ENCODE measurements at places on chromosomes 12 and 14.
A peak's percentile ranks its signal among the peaks of the same experiment; 100 is the strongest.

DNA sequence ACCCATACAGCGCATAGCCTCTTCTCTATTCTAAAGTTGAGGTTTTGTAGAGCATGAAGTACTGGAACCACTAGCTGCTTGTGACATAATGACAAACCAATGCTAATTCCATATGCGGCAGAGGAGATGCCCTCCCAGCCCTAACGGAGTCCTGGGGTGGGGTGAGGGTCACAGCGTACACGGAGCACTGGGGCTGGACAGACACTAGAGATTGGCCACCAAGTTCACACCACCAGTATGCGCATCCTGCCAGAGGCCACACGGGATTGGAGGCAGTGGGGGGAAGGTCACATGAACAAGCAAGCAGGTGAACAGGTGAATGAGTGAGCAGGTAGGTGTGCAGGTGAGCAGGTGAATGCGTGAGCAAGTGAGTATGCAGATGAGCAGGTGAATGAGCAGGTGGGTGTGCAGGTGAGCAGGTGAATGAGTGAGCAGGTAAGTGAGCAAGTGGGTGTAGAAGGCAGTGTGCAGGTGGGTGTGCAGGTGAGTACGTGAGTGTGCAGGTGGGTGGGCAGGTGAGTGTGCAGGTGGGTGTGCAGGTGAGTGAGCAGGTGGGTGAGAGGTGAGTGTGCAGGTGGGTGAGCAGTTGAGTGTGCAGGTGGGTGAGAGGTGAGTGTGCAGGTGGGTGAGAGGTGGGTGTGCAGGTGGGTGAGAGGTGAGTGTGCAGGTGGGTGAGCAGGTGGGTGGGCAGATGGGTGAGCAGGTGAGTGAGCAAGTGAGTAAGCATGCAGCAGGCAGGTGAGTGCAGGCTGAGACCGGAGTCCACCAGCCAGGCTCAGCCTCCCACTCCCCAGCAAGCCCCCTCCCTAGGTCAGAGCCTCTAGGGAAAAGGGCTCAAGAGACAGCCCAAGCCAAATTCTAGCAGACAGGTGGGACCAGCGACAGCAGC lies 52.7 kb downstream of the CCDC85C start:
- DNase-seq, result peak; percentile 36

- no peak for DNase-seq
Observed at GRCh38 chr14:60495946-60496345, 10.1 kb upstream of the C14orf39 start.

- DNase-seq, result no peak
Observed at GRCh38 chr12:64180951-64181350, 41.1 kb downstream of the KICS2 start.

DNA sequence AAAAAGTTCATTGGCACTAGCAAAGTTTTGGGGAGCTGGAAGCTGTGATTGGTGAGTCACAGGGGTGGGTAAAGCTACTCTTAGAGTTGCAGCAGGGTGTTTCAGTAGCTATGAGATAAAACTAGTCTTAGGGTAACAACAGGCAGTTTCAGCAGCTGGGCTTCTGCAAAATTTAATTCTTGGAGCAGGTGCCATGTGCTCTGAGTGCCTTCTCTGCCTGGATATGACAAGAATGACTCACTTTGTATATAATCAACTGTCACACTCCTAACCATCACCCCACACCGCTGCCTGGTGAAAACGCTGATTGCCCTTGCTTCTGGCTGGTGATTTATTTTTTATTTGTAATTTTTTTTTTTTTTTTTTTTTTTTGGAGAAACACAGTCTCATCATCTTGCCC lies 10.5 kb upstream of the PLBD2 start:
- no peak for DNase-seq

- DNase-seq, result peak; percentile 26
Observed at GRCh38 chr12:66409195-66409871, 107.0 kb downstream of the HELB start.

DNA sequence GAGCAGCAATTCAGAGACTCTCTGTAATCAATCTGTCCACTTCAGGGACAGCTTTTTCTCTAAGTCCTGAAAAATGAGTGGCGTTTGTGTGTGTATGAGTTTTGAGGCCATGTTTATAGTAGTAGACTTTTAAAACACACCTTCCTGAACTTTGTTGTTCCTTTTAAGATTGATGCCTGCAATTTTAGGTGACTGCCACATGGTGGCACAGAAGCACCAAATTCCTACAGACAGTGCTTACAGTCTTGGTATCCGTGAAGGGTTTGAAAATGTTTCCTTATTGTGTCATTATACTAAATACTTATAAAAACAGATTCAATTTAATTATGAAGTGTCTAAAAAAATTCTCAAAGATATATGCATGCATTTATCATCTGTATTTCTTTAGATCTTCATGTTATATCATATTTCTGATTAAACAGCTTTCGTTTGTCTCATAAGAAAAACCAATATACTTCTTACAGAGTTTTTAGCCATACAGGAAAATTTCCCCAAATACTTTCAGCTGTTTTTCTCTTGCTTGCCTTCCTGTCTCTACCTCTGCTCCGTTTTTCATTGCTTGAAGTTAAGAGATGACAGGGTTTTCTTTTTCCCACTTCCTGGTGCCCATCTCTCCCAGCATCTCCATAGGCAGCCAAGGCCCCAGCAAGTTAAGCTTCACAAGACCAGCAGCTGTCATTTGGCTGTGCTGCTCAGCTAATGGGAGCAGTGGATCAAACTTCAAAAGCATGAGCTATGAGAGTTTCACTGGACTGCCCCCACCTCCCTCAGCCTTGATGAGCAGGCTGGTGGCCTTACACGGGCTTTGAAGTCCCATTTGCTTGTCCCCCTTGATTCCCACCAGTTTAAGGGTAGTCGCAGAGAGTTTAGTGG lies 259.6 kb downstream of the AKAP6 start:
- no peak for DNase-seq

- DNase-seq, result peak; percentile 25
Observed at GRCh38 chr14:60655898-60656685, 6.8 kb upstream of the SIX1 start.

- no peak for DNase-seq
Observed at GRCh38 chr12:28032811-28033537, 60.4 kb upstream of the PTHLH start.
